GM13976 (cell line): ENCODE measurements at places on chromosomes 6 and 20.

- DNase-seq: no peak
Observed at GRCh38 chr6:82078286-82078908, 169.1 kb downstream of the IBTK start.

GRCh38 chr6:111810294-111811131, 62.7 kb downstream of the FYN start:
- no peak for DNase-seq

DNA sequence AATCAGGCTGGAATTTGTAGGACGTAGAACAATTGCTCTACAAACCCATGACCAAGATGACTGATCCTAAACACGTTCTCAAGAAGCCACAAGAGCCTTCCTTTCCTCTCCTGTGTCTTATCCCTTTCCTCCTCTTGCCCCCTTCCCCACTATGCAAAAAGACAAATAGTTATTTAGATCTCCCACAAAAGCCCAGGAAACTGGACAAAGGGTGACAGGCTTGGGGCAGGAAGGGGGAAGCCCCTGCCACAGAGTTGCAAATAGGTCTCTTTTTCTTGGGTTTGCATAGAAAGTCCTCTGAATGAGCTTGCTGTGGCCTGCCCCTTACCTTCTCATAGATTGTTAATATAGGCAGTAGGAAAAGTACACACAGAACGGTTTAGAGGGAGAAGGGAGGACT, 377.1 kb upstream of the BTBD3 start:
- DNase-seq: no peak

GRCh38 chr6:168071620-168072019, 7.4 kb downstream of the FRMD1 start:
- DNase-seq: peak; percentile 50

DNA sequence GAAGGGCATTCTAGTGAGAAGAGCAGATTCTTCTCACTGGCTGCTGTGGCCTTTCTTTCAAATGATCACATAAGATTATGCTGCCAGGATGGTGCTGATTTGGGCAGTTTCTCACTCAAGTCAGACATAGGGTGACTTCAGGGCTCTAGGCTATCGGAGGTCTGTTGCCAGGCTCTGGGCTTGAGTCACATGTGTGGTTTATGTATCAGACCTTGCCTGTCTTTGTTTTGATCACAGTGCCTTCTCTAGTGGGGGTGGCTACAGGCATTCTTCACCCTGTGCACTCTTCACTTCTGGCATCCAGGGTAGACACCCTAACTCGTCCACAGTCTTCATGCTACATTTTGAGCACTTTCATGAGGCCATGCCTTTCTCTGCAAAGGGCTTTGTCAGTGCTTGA, 823.7 kb upstream of the MAN1A1 start:
- DNase-seq: no peak

DNA sequence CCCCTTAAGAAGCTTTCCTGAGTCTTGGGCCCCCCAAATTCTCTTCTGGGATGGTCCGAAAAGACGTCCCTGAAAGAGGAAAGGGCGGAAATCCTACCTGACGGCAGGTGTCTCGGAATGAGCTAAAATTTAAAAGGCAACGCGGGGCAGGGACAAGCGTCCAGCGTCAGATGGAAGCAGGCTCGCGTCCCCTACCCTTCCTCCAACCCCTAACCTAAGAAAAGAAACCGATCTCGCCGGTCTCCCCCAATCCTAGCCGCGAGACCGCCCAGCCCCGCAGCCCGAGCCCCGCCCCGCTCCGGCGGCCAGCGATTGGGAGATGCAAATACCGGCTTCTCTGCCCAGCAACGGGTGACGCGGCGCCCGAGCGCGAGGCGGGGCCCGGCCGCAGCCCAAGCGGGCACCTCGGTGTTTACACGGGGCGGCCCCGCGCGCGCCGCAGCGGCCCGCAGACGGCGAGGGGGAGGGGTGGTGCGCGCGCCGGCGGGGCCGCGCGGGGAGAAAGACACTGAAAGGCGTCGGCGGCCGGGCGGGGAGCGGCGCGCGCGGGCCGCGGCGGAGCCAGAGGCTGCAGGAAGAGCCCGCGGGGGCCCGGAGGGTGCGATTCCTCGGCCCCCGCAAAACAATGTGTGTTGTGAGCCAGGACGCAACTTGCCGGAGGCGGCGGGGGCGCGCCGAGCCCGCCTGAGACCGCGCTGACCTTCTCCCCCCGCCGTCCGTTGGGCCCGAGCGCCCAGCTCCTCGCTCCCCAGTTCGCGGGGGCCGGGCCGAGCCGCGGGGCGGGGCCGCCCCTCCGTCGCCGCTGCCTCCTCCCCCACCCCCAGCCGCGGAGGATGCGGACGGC, at the start of gene SOX12:
Gene SOX12 (plus strand): TSS at position 508 of the 844 bp plus-strand sequence. CDS start 373 bp downstream, outside the sequence.
- peak; percentile 96 for DNase-seq
